Hematopoietic multipotent progenitor cell treated with erythropoietin and hydrocortisone succinate and interleukin-3 and kit ligand, for 8 days (in vitro differentiated cells): ENCODE measurements at places on chromosomes 7 and 10.

GRCh38 chr10:62196528-62196927 is 72.1 kb downstream of the RTKN2 start:
- no peak for DNase-seq

- DNase-seq: no peak
Measured at GRCh38 chr10:131214521-131215244, 96.8 kb downstream of the TCERG1L start.

- DNase-seq: no peak
Measured at GRCh38 chr7:151744656-151745638, 132.0 kb downstream of the PRKAG2 start.

GRCh38 chr10:69818676-69819239 is 17.1 kb downstream of the COL13A1 start:
- DNase-seq: no peak

DNA sequence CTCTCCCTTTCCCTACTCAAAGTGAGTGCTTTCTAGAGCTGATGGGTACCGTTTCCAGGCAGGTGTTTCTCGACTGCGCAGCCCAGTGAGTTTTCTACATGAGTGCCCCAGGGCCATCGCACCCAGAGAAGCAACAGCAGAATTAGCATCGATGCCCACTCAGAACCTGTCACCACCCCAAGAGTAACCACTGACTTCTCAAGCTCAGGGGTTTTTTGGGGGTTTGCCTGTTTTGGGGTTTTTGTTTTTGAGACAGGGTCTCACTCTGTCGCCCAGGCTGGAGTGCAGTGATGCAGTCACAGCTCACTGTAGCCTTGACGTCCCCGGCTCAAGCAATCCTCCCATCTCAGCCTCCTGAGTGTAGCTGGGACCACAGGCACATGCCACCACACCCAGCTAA is 25.7 kb downstream of the SNX8 start:
- no peak for DNase-seq

DNA sequence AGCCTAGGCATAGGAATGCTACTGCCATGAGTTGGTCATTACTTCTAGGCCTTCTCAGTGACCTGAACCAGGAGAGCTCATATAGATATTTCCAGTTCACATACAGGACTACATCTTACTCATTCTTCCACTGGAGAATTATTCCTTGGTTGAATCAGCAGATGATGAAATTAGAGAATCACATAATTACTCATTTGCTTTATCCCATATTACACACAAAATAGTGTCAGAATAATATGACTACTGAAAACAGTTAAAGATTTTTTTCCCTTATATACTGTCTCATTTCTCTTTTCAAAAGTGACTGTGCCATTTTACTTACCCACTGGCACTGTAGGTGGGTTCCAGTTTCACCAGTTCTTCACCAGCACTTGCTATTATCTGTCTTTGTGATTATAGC is 18.5 kb downstream of the BMS1 start:
- DNase-seq: no peak

- no peak for DNase-seq
Measured at GRCh38 chr7:37068902-37069301, 344.6 kb upstream of the AOAH start.

GRCh38 chr7:68642727-68643126 is 955.5 kb upstream of the AUTS2 start:
- DNase-seq: no peak

- no peak for DNase-seq
Measured at GRCh38 chr10:97023401-97024167, 162.2 kb downstream of the SLIT1 start.

DNA sequence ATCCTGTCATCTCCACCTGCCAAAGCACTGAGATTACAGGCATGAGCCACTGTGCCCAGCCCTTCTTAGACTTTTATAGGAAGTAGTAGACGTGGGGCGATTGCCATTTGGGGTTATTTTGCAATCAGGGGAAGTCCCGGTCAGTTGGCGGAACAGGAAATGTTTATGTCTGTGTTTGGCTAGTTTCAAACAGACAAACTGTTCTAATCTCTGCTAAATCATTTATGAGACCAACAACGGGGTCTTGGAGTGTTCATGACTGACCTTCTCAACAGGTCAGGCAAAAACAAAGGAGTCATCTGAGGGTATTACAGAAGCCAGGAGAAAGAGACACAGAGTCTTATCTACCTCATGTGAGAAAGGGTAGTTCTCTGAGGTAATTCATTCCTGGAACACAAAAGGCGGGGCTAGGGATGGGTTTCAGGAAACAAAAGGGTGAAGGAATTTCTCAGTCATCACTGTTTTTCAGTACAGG is 6.6 kb upstream of the TPK1 start:
- DNase-seq: no peak

- DNase-seq: no peak
Measured at GRCh38 chr10:128922172-128922571, 544.9 kb upstream of the MGMT start.

DNA sequence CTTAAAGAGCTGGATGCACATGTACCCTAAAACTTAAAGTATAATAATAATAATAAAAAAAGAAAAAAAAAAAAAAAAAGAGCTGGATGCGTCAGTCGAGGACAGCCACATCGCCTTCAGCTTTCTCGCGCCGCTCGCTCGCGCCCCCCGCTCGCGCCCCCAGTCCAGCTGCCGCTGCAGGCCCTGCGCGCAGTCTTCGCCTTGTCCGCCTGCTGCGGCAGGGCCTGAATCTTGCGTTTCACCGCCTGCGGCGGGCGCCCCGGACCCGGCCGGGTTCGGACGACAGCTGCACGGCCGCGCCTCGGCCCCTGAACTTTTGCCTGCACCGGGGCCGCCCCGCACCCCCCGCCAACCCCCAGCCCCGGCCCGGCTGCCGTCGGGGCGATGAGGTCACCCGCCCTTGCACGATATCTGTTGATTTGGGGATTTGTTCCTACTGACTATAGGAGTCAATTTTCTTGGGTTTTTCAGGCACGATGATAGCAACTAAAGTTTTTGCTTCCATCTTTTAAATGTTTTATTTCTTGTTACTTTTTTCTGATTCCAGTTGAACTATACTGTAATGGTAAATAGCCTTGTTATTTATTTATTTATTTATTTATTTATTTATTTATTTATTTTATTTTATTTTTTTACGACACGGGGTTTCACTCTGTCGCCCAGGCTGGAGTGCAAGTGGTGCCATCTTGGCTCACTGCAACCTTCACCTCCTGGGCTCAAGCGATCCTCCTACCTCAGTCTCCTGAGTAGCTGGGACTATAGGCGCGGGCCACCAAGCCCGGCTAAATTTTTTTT is 33.5 kb upstream of the CPN1 start:
- no peak for DNase-seq

- DNase-seq: no peak
Measured at GRCh38 chr7:121689749-121690148, 183.2 kb upstream of the PTPRZ1 start.

- DNase-seq: no peak
Measured at GRCh38 chr7:82629583-82629982, 186.0 kb upstream of the CACNA2D1 start.

DNA sequence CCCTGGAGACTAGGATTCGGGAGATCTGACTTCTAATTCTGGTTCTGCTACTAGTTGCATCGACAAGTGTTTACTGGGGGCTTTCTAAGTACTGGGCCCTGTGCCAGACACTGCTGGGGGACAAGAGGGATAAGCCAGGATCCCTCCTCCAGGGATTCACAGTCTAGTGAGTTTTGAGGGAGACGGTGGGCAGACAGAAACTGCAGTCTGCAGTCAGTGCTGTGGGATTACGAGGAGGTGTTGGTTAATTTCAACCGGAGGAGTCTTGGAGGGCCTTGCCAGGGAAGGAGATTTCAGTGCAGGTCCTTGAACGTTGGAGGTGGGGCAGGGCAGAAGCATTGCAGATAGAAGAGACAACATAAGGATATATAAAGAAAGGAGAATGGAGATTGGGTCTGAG is 3.5 kb upstream of the KCNH2 start:
- DNase-seq: no peak

DNA sequence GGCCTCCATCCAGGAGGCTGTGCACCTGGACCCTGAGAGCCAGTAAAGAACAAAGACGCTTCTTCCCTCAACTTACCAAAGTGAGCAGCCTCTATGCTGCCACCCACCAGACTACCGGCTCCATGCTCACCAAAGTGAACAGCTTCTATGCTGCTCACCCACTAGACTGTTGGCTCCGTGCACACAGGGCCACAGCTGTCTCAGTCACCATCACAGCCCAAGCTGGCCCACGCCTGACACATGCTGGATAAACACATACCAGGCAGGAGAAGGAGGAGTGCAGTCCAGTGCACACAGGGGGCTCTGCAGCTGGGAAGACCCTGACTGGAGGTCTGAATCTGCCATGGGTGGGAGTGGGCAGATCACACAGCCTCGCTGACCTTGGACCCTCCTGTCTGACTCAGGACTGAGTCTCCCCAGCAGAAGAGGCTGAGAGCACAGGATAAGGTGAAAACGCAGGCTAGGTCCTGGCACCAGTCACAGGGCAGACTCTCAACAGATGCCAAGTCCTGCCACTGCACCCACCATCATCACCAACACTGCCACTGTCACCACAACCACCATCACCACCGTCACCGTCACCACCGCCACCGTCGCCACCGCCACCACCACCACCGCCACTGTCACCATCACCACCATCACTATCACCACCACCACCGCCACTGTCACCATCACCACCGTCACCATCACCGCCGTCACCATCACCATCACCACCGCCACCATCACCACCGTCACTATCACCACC is 130.9 kb downstream of the MAD1L1 start:
- DNase-seq: no peak

DNA sequence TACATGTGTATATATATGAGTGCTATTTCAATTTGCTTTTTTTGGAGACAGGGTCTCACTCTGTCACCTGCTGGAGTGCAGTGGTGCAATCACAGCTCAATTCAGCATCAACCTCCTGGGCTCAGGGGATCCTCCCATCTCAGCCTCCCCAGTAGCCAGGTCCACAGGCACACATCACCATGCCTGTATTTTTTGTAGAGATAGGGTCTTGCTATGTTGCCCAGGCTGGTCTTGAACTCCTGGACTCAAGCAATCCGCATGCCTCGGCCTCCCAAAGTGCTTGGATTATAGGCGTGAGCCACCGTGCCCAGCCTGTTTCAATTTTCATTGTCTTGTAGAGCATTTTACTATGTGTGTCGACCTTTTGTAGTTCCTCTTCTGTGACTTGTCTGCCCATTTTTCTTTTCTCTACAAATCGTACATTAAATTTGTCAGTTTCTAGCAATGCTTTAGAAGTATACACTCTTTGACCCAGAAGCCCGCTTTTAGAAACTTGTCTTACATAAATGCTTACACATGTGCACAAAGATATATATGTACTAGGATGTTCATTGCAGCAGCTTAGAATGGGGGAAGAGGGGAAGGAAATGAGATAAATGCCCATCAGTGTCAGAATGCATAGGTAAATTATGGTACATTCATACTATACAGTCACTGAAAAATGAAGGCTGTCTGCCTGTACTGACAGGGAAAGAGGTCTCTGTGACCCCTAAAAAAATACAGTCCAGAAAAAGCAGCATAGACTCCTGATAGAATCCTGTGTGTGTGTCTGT is 12.2 kb upstream of the RFC2 start:
- no peak for DNase-seq

GRCh38 chr7:123435080-123435700 is 99.2 kb downstream of the IQUB start:
- DNase-seq: no peak

- DNase-seq: no peak
Measured at GRCh38 chr10:88271761-88272543, 311.2 kb downstream of the RNLS start.

DNA sequence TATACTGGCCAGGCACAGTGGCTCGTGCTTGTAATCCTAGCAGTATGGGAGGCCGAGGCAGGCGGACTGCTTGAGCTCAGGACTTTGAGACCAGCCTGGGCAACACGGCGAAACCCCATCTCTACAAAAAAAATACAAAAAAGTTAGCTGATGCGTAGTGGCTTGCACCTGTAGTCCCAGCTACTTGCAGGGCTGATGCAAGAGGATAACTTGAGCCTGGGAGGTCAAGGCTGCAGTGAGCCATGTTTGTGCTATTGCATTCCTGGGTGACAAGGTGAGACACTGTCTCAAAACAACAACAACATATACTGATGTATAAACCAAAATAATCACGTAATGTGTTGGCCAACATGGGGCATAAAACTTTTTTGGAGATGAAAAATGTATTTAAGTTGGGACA is 6.4 kb upstream of the NPM3 start:
- DNase-seq: no peak

- DNase-seq: no peak
Measured at GRCh38 chr7:911791-912480, 35.6 kb downstream of the GET4 start.

GRCh38 chr7:28200598-28200997 is 20.0 kb upstream of the JAZF1 start:
- DNase-seq: peak; percentile 98

- DNase-seq: no peak
Measured at GRCh38 chr7:1580422-1581030, 10.7 kb upstream of the PSMG3 start.

- no peak for DNase-seq
Measured at GRCh38 chr10:36591436-36591835, 534.0 kb upstream of the ANKRD30A start.

- DNase-seq: no peak
Measured at GRCh38 chr10:132279873-132280645, 27.7 kb downstream of the STK32C start.

- DNase-seq: no peak
Measured at GRCh38 chr10:101609481-101609880, 21.4 kb downstream of the DPCD start.

- peak; percentile 16 for DNase-seq
Measured at GRCh38 chr10:43120929-43121314, 17.3 kb upstream of the CSGALNACT2 start.

GRCh38 chr7:7867846-7868571 is 100.6 kb upstream of the GLCCI1 start:
- peak; percentile 28 for DNase-seq

GRCh38 chr10:43110338-43111071 is 27.7 kb upstream of the CSGALNACT2 start:
- no peak for DNase-seq

GRCh38 chr10:5411941-5412276 is 448 bp upstream of the NET1 start:
- DNase-seq: no peak

GRCh38 chr7:140876519-140877248 is 48.0 kb downstream of the BRAF start:
- peak; percentile 16 for DNase-seq

DNA sequence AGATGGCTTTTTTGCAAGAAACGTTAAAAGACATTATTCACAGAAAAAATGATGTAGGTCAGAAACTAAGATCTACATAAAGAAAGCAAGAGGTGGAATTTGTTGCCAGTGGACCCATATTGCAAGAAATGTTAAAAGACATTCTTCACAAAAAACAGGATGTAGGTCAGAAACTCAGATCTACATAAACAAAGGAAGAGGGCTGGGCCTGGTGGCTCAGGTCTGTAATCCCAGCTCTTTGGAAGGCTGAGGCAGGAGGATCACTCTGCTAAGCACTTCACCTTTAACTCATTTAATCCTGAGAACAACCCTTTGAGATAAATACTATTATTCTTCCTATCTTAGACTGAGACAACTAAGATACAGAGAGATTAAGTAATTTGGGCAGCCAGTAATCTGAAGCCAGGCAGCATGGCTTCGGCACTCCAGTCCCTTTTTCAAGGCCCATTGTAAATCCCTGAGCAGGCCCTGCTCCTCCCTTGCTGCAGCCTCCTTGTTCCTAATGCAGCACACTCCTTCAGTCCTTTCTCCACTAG is 11.6 kb downstream of the ZFAND4 start:
- no peak for DNase-seq

GRCh38 chr10:1561731-1562337 is 175.5 kb downstream of the ADARB2 start:
- no peak for DNase-seq
